ENCODE measurements at places on chromosomes 2 and 18.
A peak's percentile ranks its signal among the peaks of the same experiment; 100 is the strongest.

DNA sequence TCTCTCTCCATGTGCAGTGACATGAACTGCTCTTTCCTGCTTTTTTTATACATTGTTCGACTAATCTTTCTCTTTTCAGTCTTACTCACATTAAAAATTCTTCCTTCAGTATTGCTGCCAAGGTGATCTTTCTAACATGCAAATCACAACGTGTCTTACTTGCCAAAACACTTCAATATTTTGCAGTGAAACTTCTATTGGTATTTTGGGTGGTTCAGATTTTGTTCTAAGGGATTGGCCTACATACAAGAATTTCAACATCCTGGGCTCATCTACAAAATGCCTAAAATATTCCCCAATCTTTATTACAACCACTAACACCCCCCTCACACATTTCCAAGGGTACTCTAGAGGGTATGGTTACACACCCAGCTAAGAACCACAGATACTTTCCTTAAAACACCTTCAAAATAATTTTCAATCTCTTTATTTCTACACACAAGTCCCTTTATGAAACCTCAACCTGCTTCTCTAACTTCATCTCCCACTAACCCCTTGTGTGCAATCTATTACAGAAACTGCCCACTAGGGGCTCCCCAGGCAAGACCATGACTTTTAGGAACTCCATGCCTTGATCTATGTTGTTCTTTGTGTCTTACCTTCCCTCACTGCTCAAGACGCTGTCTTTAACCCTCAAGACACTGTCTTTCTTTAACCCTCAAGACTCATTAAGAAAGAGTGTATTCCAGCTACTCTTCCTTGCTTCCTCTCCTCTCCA is 50.9 kb downstream of the COL3A1 start:
- no peak for DNase-seq

GRCh38 chr18:39698436-39698835 is 2132.8 kb upstream of the CELF4 start:
- DNase-seq, result no peak

DNA sequence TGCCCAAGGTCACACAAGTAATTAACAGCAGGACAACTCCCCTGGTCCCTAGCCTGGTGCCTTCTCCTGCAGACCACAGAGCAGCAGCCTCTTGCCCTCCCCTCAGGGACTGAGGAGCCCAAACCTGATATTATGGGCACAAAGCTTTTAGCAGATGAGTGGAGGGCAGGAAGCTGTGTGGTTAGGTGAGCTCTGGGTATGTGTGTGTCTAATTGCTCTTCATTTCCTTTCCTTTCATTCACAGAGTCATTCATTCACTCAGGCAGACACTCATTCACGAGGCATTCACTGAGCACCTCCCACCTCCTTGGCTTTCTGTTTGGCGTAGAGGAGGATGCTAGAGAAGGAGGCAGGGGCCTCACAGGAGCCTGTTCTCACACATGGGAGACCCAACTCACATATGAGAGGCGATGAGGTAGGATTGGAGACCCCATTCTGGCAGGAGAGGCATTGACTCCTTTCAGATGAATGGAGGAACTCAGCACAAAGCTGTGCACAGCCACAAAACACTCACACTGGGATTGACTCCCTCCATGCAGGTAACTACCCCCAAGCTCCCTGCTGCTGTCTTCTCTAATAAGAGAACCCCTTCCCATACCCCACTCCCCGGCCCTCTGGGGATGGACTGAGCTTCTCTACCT is 306.8 kb upstream of the SKOR2 start:
- DNase-seq, result no peak

- no peak for DNase-seq
Observed at GRCh38 chr18:29226213-29226612, 1049.3 kb upstream of the CDH2 start.

DNA sequence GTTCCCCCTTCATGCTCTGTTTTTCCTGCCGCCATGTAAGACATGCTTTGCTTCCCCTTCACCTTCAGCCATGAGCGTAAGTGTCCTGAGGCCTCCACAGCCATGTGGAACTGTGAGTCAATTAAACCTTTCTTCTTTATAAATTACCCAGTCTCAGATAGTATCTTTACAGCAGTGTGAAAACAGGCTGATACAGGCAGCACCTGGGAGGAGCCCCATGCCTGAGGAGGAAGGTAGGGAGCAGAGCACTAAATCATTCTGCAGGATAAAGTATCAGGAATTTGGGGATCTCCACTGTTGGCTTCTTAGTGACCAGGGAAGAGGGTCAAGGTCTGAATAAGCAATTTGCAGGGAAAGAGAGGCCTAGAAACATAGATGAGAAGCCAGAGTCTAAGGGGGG is 78.0 kb downstream of the KCNF1 start:
- DNase-seq, result peak; percentile 27

DNA sequence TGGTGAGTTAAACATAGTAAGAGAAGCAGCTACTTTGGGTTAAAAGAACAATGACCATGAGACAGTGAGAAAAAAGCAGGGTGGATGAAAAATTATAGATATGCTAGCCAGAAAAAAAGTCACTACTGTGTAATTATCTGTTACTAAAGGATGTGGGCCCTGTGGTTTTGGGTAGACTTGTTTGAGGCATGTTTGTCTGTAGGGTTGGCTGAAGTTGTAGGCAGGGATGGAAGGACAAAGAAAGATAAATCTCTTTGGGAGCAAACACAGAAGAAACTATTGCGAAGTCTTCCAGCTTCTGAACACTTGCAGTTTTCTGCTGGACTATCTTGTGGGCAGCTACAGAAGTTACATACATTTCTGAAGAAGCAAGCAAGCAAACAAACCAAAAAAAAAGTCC is 28.2 kb downstream of the RND3 start:
- no peak for DNase-seq

- DNase-seq, result no peak
Observed at GRCh38 chr2:132638313-132639040, 31.5 kb downstream of the LYPD1 start.

- no peak for DNase-seq
Observed at GRCh38 chr18:28183418-28184078, 6.6 kb upstream of the CDH2 start.

- no peak for DNase-seq
Observed at GRCh38 chr2:71353248-71353647, 21.7 kb downstream of the ZNF638 start.

GRCh38 chr2:124482551-124482950 is 457.5 kb downstream of the CNTNAP5 start:
- no peak for DNase-seq

- DNase-seq, result no peak
Observed at GRCh38 chr2:160358046-160358445, 135.6 kb downstream of the RBMS1 start.

DNA sequence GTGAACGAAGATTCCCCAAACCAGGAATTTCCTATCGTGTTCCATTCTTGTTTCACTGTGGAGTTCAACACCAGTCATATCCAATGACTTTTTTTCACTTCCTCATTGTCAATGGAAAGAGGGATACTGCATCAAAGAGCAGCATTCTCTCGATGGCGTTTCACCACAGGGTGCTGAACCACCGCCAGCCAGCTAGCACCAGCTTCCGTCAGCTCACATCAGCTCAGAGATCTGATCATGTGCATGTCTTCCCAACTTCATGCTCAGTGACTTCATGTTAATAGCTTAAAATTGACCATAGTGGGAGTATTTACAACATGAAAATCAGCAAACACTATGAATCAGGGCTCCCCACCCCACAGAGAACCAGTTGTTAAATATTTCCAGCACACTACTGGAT is 359.9 kb downstream of the TNS1 start:
- peak; percentile 5 for DNase-seq

DNA sequence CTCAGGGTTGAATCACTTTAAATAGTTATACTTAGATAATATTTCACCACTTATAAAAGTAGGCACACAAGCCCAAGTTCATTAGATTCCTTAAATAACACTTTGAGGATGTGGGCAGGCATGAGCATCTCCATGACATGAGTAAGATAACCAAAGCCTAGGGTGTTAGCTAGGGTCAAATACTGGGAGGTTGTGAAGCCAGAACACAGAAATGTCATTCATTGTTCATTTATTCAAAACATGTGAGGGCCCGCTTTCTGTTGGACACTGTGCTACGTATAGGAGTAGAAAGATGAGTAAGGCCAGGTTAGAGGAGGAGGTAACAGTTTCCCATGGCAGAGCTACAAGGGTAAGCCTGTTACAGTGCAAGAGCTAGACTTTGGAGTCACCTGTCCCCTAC is 93.5 kb upstream of the NEDD4L start:
- DNase-seq, result peak; percentile 91

DNA sequence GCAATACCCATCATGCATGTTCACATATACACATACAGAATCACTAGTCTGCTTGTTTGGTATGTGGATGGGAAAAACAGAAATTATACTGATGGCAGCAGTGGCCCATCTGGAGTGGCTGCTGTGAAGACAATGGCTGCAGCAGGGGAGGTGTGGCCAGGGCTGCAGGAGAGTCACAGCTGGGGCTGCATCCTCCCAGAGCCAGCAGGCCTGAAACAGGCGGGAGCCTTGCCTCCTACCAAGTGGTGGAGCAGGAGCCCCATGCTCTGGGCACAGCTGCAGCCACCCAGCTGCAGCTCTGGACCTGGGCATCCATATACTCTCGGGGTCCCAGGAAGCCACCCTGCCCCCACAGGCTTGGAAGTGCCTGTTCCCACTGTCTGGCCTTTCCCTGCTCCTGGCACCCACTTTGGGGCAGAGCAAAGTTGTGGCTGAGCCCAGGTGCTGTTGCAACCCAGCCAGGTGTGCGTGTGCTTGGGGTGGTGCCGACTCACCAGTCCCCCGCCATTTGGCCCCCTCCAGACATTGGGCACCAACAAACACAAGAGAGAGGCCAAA is 136.6 kb downstream of the SPAG16 start:
- DNase-seq, result no peak

DNA sequence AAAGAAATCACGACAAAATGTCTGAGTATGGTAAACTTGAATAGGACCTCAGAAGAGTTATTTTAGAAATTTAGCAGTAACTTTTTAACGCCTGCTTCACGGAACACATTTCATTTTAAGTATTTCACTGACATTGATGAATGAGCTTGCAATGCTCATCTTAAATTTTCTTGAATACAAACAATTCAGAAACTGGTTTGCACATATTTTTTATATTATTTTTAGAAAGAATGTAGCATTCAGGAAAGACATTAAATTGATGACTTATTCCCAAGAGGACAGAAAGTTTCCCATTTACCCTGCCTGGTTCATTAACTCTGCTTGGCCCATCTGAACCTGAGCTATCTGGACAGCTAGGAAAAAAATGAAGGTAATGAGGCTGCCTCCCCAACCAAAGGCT is 89.3 kb downstream of the MBD2 start:
- no peak for DNase-seq

- no peak for DNase-seq
Observed at GRCh38 chr18:69885841-69886531, 61.7 kb downstream of the CD226 start.

DNA sequence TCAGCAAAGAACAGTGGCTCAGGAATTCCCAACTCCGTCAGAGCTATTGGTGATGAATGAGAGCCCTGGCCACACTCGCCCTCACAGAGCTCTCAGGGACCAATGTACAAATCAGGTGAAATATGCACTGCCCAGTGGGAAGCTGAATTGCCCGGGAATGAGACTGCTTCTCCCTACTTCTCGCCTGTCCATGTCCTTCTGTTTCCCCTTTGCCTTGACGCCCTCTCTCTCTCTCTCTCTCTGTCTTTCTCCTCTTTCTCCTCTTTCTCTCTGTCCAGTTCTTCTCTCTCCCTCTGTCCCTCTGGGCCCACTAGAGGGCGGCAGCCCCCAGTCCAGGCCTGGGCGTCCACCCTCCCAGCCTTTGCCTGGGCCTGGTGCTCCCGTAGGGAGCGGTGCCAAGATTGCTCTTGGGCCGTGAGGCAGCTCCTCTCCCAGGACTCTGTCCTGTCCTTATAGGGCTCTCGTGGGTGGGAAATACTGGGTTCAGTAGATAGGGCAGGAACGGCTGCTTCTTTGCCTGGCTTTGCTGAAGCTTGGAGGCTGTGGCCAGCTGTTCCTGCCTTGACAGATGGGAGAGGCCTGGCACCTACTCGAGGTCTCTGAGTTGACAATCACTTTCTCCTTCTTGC is 28.4 kb upstream of the PUM2 start:
- DNase-seq, result no peak

DNA sequence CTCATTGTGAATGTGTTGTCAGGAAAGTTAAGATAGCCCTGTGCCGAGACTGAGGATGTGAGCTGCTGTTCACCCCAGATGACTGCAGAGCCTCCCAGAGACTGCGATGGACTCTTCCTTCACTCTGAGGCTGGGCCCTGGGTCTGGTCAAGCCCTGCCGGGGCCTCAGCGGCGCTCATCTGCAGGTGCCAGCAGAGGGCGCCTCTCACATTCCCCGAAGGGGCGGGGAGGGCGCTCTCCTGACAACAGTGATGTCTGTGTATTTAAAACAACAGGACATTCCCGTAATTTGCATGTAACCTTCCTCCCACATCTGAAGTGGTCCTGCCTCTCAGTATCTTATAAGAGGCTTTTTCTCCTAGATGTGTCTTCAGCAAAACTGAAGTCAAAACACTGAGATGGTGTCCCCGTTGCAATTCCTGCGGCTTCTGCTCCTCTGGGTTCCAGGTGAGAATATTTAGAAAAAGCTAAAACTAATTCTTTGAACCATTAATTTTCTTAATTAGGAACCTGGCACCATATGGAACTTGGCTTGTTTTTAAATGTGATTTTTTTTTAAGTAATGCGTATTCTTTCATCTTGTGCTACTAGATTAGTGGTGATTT is 1377.9 kb downstream of the RPIA start:
- no peak for DNase-seq

DNA sequence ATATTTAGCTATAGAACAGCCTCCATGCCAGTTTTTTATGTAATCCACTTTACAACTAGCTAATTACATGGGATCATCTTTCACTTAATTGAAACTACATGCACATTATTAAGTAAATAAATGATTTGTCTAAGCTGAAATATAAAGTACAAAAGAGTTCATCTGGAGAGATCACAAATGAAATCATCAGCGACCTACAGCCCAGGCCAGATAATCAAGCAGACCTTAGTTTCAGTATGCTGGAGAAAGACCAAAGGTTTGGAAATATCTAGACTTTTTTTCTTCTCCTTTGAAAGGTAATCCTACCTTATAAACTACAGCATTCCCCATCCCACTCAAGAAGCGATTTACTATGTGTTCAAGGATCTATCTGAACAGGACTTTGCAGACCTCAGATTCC is 26.5 kb downstream of the FIGN start:
- DNase-seq, result no peak

GRCh38 chr2:112121682-112122254 is 16.4 kb upstream of the FBLN7 start:
- no peak for DNase-seq

DNA sequence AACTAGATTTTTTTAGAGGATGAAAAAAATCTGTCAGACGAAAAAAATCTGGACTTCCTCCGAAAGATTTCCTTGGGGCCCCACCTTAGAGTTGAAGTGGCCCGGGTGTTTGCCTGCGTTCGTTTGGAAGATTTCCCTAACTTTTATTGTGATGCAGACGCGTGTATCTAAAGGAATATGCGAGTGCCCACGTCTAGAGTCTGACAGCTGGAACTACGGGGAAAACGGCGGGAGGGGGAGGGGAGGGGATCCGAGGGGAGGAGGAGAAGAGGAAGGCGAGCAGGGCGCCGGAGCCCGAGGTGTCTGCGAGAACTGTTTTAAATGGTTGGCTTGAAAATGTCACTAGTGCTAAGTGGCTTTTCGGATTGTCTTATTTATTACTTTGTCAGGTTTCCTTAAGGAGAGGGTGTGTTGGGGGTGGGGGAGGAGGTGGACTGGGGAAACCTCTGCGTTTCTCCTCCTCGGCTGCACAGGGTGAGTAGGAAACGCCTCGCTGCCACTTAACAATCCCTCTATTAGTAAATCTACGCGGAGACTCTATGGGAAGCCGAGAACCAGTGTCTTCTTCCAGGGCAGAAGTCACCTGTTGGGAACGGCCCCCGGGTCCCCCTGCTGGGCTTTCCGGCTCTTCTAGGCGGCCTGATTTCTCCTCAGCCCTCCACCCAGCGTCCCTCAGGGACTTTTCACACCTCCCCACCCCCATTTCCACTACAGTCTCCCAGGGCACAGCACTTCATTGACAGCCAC is 2.4 kb upstream of the SP9 start:
- no peak for DNase-seq
